Stomach (tissue), 19 donors: ENCODE measurements at places on chromosomes 1 and 21. TPM values are rescaled to one million over a fixed set of nuclear protein-coding genes. Genes with fewer than 3 reads are reported as not detected.

Gene PLA2G2C
- not detected for total RNA-seq

GRCh38 chr1:180777072-180777689, 135.5 kb upstream of the KIAA1614 start:
- DNase-seq: no peak
- no peak overlapping the region for H3K27ac ChIP-seq
- peaks cover 15% of the 10 kb centered on the region for H3K4me1 ChIP-seq
- no peak overlapping the region for H3K4me3 ChIP-seq

GRCh38 chr21:45867671-45868081, 113.9 kb upstream of the COL6A1 start:
- no peak for DNase-seq
- no peak overlapping the region for H3K4me3 ChIP-seq
- no peaks in the 10 kb centered on the region for H3K4me1 ChIP-seq

Gene CYP4Z1
- not detected for total RNA-seq

DNA sequence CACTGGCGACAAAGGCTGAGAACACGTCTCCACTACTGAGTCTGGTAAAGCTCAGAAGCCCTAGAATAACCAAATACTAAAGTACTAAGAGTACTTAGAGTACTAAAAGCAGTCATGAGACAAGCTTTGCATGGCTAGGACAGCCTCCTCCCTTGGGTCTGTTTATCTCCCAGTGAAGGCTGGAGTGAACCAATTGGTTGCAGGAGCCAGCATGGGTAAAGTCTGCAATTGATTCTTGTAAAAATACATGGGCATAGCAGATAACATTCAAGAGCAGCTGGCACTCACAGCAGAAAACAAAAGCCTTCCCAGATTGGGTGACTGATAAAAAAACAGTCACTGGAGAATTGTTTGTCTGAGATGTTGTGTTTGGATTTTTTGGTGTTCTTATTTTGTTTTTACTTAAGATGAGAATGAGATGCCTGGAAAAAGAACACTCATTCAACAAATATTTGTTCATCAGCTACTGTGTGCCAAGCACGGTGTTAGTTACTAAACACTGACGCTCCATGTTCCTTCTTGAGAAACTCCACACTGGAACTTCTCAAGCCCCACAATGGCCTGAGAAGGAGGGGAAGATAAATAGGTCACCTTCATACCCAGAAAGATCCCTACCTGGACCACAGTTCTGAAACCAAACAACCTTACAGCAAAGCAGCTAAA, 3.7 kb downstream of the IRF6 start:
- peaks cover 21% of the 10 kb centered on the region for H3K4me1 ChIP-seq
- no peak overlapping the region for H3K4me3 ChIP-seq
- peaks cover 4% of the 10 kb centered on the region for H3K27me3 ChIP-seq

GRCh38 chr1:11417162-11417561, 61.8 kb upstream of the DISP3 start:
- H3K36me3 ChIP-seq: no peaks in the 10 kb centered on the region
- no peaks in the 10 kb centered on the region for H3K27me3 ChIP-seq
- no peak overlapping the region for H3K27ac ChIP-seq

Gene TENT5C
- total RNA-seq: 9.0 TPM

GRCh38 chr1:221989741-221990140, 247.9 kb upstream of the DUSP10 start:
- H3K4me1 ChIP-seq: no peaks in the 10 kb centered on the region
- H3K36me3 ChIP-seq: no peaks in the 10 kb centered on the region
- no peak for DNase-seq
- H3K27ac ChIP-seq: no peak overlapping the region
- H3K27me3 ChIP-seq: no peaks in the 10 kb centered on the region

- H3K36me3 ChIP-seq: no peaks in the 10 kb centered on the region
- DNase-seq: no peak
- H3K27ac ChIP-seq: peak overlapping the region; percentile 60
- H3K4me1 ChIP-seq: peaks cover 29% of the 10 kb centered on the region
- peaks cover 21% of the 10 kb centered on the region for H3K27me3 ChIP-seq
Observed at GRCh38 chr1:204357551-204358490, 1.9 kb downstream of the PLEKHA6 start.

Gene SPATA46
- total RNA-seq: not detected

Gene ADAR
- 35.6 TPM for total RNA-seq

- no peaks in the 10 kb centered on the region for H3K27me3 ChIP-seq
- H3K36me3 ChIP-seq: no peaks in the 10 kb centered on the region
- H3K4me3 ChIP-seq: no peak overlapping the region
- no peak for DNase-seq
- peak overlapping the region; percentile 4 for H3K27ac ChIP-seq
Observed at GRCh38 chr1:66375125-66375524, 158.8 kb upstream of the SGIP1 start.
